T-helper 1 cell treated with Interleukin-12 subunit alpha and Interleukin-12 subunit beta and Interleukin-4 antibody, amounts not matched to agents 30 ng/mL and 1 ng/mL, for 36 hours (primary cell): ENCODE measurements at places on chromosomes 4 and X. TPM values are rescaled to one million over a fixed set of nuclear protein-coding genes. Genes with fewer than 3 reads are reported as not detected.

The RASGEF1B gene
- total RNA-seq, result 1.2 and 1.6 TPM in 2 replicates

The ZNF141 gene
- total RNA-seq, result 25.3 and 26.3 TPM in 2 replicates

The EDA gene
- total RNA-seq, result 2.5 and 2.6 TPM in 2 replicates

The ZCCHC13 gene
- not detected in 2 replicates for total RNA-seq

The ZDHHC15 gene
- not detected in 2 replicates for total RNA-seq
